ENCODE measurements at places on chromosomes 7 and 10.
A peak's percentile ranks its signal among the peaks of the same experiment; 100 is the strongest.

DNA sequence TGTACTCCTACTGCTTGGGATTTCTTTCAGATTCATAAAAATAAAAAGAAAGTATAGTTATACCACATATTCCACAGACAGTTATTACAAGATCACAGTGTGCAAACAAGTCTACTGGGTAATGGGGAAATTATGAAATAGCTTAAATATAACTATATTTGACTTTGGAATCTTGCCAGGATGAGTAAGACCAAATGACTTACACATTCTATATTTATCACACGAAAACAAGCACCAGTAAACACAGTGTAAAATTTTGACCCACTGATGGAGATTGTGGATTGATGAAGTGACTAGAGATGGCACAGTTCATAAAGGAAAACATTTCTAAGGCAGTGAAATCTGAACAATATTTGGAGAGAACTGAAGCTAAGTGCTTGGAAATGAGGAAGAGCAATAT lies 339.7 kb downstream of the THSD7A start:
- no peaks in the 10 kb centered on the region for H3K4me1 ChIP-seq
- H3K4me3 ChIP-seq: no peak overlapping the region
- H3K36me3 ChIP-seq: no peaks in the 10 kb centered on the region
- no peaks in the 10 kb centered on the region for H3K27me3 ChIP-seq
- H3K27ac ChIP-seq: no peak overlapping the region

DNA sequence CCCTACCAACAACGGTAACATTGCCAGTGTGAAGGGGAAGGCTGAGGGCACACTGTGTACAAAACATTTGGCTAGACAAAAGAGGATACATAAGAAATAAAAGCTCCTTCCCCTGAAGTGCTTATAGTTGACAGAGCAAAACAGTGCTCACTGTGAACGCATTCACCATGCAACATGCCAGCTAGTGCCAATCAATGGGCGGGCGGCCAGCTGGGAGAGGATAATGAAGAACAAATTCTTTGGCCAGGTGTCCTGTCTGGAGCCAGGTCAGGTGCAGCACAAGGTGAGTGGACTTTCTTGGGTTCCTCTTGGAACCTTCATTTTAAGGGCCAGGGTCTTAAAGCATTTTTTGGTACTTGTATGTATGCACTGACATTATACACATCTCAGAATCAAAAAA lies 106.1 kb downstream of the ICA1 start:
- DNase-seq: no peak
- no peaks in the 10 kb centered on the region for H3K27me3 ChIP-seq
- H3K36me3 ChIP-seq: no peaks in the 10 kb centered on the region
- H3K27ac ChIP-seq: no peak overlapping the region
- no peaks in the 10 kb centered on the region for H3K4me1 ChIP-seq

DNA sequence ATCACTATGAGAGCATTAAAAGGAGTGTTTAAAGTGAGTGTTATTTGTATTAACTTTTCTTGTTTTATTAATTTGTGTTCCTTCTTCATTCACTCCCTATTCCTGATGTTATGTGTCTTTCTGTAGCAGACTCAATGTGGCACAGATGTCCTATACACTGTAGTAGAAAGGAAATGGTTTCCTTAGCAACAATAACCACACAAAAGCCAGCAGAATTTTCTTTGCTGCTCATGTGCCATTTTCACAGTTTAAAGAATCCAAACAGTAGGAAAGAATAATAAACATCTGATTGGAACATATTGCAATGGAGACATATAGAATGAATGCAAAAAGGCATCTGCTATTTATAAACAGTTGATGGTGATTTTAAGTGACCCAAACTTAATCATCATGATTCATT lies 763.6 kb downstream of the PHTF2 start:
- H3K4me3 ChIP-seq: no peak overlapping the region
- no peak for DNase-seq

- H3K27me3 ChIP-seq: no peaks in the 10 kb centered on the region
- H3K27ac ChIP-seq: no peak overlapping the region
- DNase-seq: no peak
- no peaks in the 10 kb centered on the region for H3K36me3 ChIP-seq
- H3K4me1 ChIP-seq: no peaks in the 10 kb centered on the region
Measured at GRCh38 chr10:77715088-77715487, 77.5 kb upstream of the KCNMA1 start.

GRCh38 chr10:70137135-70137534 lies 4.5 kb upstream of the AIFM2 start:
- H3K4me3 ChIP-seq: no peak overlapping the region
- peaks cover 20% of the 10 kb centered on the region for H3K36me3 ChIP-seq
- H3K27me3 ChIP-seq: no peaks in the 10 kb centered on the region
- DNase-seq: no peak
- H3K27ac ChIP-seq: no peak overlapping the region

DNA sequence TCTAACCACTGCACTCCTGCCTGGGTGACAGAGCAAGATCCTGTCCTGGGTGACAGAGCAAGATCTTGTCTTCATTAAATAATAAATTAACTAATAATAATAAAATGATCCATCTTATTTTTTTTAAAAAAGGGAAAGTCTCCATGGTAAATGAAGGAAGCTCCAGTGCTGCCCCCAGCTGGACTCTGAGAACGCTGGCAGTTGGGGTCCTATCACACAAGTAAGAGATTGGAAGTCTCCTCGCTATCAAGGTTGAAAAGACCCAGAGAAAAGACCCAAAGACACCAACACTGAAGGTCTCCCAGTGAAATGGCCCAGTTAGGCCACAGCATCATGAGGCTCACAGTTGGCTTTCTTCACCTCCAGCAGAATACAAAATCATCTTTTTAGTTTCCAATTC lies 13.8 kb upstream of the C10orf67 start:
- no peaks in the 10 kb centered on the region for H3K27me3 ChIP-seq
- no peaks in the 10 kb centered on the region for H3K36me3 ChIP-seq
- no peak for DNase-seq
- no peak overlapping the region for H3K4me3 ChIP-seq
- H3K4me1 ChIP-seq: peaks cover 13% of the 10 kb centered on the region
- H3K27ac ChIP-seq: no peak overlapping the region

DNA sequence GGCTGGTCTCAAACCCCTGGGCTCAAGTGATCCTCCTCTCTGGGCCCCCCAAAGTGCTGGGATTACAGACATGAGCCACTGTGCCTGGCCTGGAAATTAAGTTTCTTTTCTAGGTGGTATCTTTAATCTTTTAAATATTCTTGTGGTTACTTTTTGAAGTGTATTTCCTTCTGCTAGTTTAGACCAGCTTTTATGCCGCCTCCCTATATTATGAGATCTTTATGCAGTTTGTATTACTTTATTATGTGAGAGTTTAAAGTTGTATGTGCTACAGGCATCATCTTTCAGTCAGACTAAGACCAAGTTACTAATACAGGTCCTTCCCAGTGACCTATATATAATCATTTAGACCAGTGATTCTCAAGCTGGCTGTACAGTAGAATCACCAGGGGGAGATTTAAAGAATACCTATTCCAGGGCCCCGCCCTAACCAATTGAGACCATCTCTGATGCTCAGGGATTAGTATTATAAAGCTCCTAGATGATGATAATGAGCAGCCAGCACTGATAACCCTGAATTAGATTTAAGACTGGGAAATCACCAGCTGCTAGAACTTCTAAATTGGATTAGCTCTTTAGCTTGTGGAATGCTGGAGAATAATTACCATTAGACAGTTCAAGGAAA lies 11.3 kb downstream of the INPP5F start:
- H3K4me3 ChIP-seq: no peak overlapping the region
- no peaks in the 10 kb centered on the region for H3K27me3 ChIP-seq
- peaks cover 15% of the 10 kb centered on the region for H3K4me1 ChIP-seq

DNA sequence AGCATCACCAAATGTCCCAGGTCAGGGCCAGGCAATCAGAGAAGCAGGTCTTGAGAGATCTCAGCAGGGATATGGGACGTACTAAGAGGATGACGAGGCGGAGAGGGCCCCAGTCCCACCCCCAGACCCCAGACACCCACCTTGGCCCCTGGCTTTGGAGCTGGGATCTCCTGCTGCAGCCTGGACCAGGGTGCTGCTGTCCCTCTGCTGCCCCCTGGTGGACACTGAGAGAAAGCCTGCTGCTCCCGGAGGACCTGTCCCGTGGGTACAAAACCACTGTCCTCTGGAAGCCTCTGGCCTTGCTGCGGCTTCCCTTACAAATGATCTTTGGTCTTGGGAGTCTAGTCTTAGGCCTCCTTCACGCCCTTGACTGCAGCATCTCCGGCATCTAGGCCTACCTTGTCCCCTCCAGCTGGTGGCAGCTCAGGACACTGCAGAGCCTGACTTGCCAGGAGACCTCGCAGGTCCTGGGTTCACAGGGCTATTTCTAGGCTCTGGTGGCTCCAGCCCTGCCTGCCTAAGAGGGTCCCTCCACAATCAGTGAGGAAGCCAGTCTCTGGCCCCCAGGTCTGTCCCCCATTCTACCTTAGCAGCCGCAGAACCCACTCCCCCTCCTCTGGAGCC lies 97.1 kb downstream of the RGS10 start:
- no peak overlapping the region for H3K27ac ChIP-seq
- H3K4me3 ChIP-seq: no peak overlapping the region
- DNase-seq: peak; percentile 82
- no peaks in the 10 kb centered on the region for H3K36me3 ChIP-seq
- H3K27me3 ChIP-seq: no peaks in the 10 kb centered on the region

DNA sequence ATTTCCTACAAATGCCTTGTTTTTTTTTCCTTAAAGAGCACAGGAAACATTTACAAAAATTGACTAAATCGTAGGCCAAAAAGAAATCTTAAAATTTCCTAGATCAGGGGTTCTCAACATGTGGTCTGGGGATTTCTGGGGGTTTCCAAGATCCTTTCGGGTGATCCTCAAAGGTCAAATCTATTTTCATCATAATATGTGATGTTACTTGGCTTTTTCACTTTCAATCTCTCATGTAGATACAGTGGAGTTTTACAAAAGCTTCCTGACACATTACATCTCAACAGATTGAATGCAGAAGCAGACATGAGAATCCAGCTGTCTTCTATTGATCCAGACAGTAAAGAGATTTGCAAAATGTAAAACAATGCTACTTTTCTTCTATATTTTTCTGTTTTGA lies 497.3 kb downstream of the INHBA start:
- DNase-seq: no peak
- H3K27me3 ChIP-seq: no peaks in the 10 kb centered on the region
- H3K27ac ChIP-seq: no peak overlapping the region
- H3K36me3 ChIP-seq: no peaks in the 10 kb centered on the region
- H3K4me1 ChIP-seq: no peaks in the 10 kb centered on the region

GRCh38 chr10:69669409-69669808 lies 39.4 kb downstream of the FAM241B start:
- no peaks in the 10 kb centered on the region for H3K36me3 ChIP-seq
- H3K4me3 ChIP-seq: no peak overlapping the region
- no peak overlapping the region for H3K27ac ChIP-seq

GRCh38 chr7:24964191-24964590 lies 15.8 kb downstream of the OSBPL3 start:
- no peaks in the 10 kb centered on the region for H3K27me3 ChIP-seq
- no peak overlapping the region for H3K27ac ChIP-seq
- no peak overlapping the region for H3K4me3 ChIP-seq
- H3K36me3 ChIP-seq: no peaks in the 10 kb centered on the region
- H3K4me1 ChIP-seq: peaks cover 22% of the 10 kb centered on the region

GRCh38 chr10:89363729-89364442 lies 14.0 kb upstream of the IFIT1B start:
- peaks cover 7% of the 10 kb centered on the region for H3K4me1 ChIP-seq
- no peaks in the 10 kb centered on the region for H3K27me3 ChIP-seq

GRCh38 chr10:9211228-9211627 lies 1156.7 kb downstream of the GATA3 start:
- H3K27me3 ChIP-seq: no peaks in the 10 kb centered on the region
- no peak overlapping the region for H3K27ac ChIP-seq
- H3K4me1 ChIP-seq: no peaks in the 10 kb centered on the region

DNA sequence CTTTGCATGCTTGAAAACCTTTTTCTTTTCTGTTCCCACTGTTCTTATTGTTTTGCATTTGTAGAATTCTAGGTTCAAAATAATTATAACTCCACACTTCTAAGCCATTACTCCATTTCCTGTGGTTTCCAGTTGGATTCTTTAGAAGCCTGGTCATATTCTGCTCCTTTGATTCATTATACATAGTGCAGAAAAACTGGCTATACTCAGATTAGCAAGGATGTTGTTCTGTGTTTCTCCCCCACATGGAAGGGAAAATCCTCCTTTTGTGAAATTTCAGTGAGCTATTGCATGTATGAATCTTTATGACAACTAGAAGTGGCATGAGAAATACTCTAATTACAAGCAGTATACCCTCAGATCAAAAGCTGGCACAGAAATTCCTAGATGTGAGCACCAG lies 79.5 kb downstream of the SLC13A1 start:
- H3K4me3 ChIP-seq: no peak overlapping the region
- no peak for DNase-seq
- H3K27me3 ChIP-seq: no peaks in the 10 kb centered on the region
- no peaks in the 10 kb centered on the region for H3K4me1 ChIP-seq

DNA sequence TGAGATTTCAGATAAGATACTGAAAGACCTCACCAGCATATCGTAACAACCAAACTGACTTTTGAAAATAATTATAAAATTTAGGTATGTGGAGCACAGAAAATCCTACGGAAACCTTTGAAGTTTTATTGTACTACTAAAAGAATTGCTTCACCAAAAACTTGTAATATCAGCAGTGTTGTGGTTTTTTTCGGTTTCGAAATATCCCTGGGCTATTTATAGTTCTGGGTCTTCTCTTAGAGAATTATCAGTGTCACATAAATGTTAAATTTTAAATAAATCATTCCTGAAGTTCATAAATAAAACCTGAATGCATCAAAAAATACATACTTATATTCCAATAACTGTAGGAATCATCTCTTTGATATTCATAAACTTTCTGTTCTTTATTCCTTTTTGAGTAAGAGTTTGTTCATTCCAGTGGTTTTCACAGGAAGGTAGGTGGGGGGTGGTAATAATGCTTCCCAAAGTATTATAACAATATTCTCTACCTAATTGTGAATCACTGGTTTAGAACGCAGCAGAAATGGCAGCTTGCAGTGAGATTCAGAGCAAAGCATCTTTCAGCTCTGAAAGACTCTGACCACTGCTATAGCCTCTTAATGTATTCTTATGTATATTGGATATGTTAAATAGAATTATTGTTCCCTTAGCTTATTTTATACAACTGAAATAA lies 60.2 kb downstream of the ZNF277 start:
- H3K27ac ChIP-seq: no peak overlapping the region
- H3K4me1 ChIP-seq: no peaks in the 10 kb centered on the region
- H3K27me3 ChIP-seq: no peaks in the 10 kb centered on the region
- no peak overlapping the region for H3K4me3 ChIP-seq

DNA sequence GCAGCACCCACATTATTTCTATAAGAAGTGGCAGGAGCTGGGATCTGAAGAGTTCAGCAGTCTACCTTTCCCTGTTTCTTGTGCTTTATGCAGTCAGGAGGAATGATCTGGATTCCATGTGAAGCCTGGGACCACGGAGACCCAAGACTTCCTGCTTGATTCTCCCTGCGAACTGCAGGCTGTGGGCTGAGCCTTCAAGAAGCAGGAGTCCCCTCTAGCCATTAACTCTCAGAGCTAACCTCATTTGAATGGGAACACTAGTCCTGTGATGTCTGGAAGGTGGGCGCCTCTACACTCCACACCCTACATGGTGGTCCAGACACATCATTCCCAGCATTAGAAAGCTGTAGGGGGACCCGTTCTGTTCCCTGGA lies 874 bp upstream of the RBP3 start:
- DNase-seq: no peak
- no peak overlapping the region for H3K27ac ChIP-seq
- H3K36me3 ChIP-seq: no peaks in the 10 kb centered on the region
- H3K4me1 ChIP-seq: no peaks in the 10 kb centered on the region
- H3K4me3 ChIP-seq: no peak overlapping the region

GRCh38 chr10:3292636-3293035 lies 120.1 kb upstream of the PITRM1 start:
- no peak overlapping the region for H3K27ac ChIP-seq
- no peaks in the 10 kb centered on the region for H3K4me1 ChIP-seq
- H3K4me3 ChIP-seq: no peak overlapping the region
- no peaks in the 10 kb centered on the region for H3K36me3 ChIP-seq
- DNase-seq: no peak
